ENCODE measurements at places on chromosomes 11 and 22. TPM values are rescaled to one million over a fixed set of nuclear protein-coding genes. Genes with fewer than 3 reads are reported as not detected.

The OR5AL1 gene
- not detected for total RNA-seq

The OR8H1 gene
- not detected for total RNA-seq

The TTC9C gene
- 21.3 TPM for total RNA-seq

The PHOX2A gene
- not detected for total RNA-seq

The ADM gene
- total RNA-seq, result 20.9 TPM

- no peak overlapping the region for H3K4me3 ChIP-seq
- H3K27me3 ChIP-seq, result no peaks in the 10 kb centered on the region
- no peak overlapping the region for H3K27ac ChIP-seq
- H3K4me1 ChIP-seq, result no peaks in the 10 kb centered on the region
- H3K36me3 ChIP-seq, result no peaks in the 10 kb centered on the region
These were observed 110.3 kb downstream of the DSCAML1 start for GRCh38 chr11:117686711-117687110.

DNA sequence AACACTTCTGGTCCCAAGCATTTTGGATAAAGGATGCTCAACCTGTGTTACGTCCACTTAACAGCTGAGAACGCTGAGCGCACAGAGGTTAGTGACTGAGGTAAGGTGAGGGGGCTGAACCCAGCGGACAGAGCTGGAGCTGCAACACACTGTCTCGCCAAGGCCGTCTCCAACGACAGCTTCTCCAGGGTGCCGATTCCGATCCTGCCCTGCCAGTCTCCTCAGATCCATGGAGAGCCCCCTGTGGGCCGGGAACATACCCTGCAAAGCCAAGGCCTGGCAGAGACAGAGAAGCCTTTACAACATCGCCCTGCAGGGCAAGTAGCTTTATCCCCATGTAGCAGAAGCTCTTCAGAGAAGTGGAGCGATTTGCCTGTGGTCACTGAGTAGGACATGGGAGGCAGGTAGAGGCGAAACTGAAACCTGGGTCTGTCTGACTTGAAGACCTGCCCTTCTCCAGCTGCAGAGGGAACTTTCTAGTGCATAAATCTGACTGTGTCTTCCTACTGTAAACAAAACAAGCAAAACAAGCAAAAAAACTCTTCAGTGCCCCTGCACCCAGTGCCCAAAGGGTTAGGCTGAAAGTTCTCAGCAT lies 72.8 kb downstream of the SCUBE1 start:
- H3K27ac ChIP-seq, result no peak overlapping the region
- no peak for DNase-seq
- no peaks in the 10 kb centered on the region for H3K27me3 ChIP-seq
- no peaks in the 10 kb centered on the region for H3K36me3 ChIP-seq
- no peak overlapping the region for H3K4me3 ChIP-seq
- H3K4me1 ChIP-seq, result no peaks in the 10 kb centered on the region

DNA sequence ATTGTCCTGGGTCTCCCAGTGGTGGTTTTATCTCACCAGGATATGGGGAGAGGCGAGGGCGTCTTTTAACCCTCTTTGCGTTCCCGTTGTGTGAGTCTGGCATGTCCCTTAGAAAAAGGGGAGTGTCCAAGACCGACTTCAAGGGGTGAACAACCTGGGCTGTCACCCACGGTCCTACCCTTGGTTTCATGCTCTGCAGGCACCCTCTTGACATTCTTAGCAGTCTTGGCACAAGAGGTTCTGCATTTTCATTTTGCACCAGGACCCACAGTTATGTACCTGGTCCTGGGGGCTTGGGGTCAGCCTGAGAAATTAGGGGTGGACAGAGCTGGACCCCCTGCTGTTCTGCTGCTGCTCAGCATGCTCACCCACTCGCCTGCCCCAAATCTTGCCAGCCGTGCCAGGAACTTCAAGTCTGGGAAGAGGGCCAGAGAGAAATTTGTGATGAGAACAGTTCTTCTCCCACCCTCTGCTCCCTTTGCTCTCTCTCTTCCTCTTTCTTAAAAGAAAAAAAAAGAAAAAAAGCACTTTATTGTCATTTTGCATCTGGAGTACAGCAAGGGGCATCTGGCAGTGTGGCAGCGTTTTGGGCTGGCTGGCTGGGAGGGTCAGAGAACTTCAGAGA lies 471.2 kb downstream of the MIAT start:
- H3K36me3 ChIP-seq, result no peaks in the 10 kb centered on the region
- no peak overlapping the region for H3K4me3 ChIP-seq
- no peaks in the 10 kb centered on the region for H3K27me3 ChIP-seq
- peaks cover 28% of the 10 kb centered on the region for H3K4me1 ChIP-seq

- H3K4me3 ChIP-seq, result no peak overlapping the region
- H3K36me3 ChIP-seq, result no peaks in the 10 kb centered on the region
- no peak overlapping the region for H3K27ac ChIP-seq
- no peak for DNase-seq
- no peaks in the 10 kb centered on the region for H3K27me3 ChIP-seq
- H3K4me1 ChIP-seq, result no peaks in the 10 kb centered on the region
These were observed 150.2 kb upstream of the B3GAT1 start for GRCh38 chr11:134562196-134562595.

DNA sequence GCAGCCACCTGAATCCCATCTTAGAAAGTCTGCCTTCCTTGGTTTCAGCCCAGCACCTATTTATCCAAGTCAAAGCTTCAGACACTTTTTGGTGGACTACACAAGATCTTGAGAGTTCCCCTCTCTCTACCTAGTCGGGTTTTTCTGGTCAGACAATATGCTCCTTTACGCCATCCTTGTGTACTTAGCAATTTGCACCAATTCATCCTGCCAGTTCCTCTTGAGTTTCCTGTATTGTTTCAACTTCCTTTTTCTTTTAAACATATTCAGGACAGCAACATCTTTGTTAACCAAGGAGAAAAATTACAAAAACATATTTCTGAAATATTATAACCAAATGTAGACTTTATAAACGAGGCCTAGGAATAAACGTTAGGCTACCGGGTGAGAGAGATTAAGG lies 368.2 kb upstream of the CADM1 start:
- H3K27me3 ChIP-seq, result no peaks in the 10 kb centered on the region
- no peak for DNase-seq
- no peak overlapping the region for H3K27ac ChIP-seq
- no peak overlapping the region for H3K4me3 ChIP-seq
